ENCODE measurements at places on chromosomes 2 and 18.

DNA sequence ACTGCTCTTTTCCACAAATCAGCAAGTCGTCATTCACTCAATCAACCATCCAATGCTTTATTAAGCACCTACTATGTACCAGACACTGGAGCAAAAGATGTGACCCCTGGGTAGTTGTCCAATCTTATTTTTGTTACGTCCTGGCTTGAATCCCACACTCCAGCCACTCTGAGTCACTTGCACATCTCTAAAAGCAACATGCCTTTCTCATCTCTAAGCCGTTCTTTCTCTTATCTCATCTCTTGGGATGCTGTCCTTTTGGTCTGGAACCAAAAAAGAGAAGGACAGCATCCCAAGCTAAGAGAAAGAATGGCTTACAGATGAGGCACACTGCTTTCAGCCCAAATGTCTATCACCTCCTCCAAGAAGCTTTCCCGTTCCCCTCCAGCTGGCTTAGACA is 58.8 kb downstream of the RNF152 start:
- DNase-seq: no peak

DNA sequence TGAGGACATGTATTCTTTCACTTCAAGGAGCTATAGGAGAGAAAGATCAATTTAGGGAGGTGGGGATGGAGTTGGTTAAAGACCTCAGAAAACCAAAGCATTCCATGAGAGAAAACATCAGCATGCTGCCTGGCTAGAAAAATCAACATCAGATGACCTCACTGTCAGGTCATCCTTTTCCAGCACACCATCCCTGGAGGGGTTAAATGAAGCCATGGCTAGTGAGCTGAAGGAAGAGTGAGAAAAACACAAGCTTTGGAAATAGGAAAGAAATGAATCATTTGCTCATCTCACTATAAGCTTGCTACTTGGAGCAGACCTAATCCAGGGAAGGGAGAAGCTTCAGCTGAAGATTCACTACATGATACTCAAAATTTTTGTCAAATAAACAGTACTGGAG is 109.5 kb upstream of the ITGB6 start:
- DNase-seq: no peak

- DNase-seq: no peak
These were observed 29.6 kb downstream of the TCF7L1 start for GRCh38 chr2:85162746-85163301.

- no peak for DNase-seq
These were observed 109.2 kb downstream of the DYSF start for GRCh38 chr2:71562518-71562917.

DNA sequence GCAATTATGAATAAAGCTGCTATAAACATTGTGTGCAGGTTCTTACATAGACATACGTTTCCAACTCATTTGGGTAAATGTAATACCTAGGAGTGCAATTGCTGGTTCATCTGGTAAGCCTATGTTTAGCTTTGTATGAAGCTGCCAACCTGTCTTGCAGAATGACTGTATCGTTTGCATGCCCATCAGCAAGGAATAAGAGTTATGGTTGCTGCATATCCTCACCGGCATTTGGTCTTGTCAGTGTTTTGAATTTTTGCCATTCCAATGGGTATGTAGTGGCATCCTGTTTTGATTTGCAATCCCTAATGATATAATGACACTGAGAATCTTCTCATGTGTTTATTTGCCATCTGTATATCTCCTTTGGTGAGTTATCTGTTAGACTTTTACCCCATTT is 20.7 kb downstream of the CCDC150 start:
- no peak for DNase-seq

GRCh38 chr2:89850481-89850880 is 1159.0 kb downstream of the RPIA start:
- no peak for DNase-seq

- DNase-seq: peak; percentile 55
These were observed 39.8 kb upstream of the ADCYAP1 start for GRCh38 chr18:864872-865273.

- DNase-seq: no peak
These were observed 15.2 kb downstream of the AFG3L2 start for GRCh38 chr18:12361770-12362378.

DNA sequence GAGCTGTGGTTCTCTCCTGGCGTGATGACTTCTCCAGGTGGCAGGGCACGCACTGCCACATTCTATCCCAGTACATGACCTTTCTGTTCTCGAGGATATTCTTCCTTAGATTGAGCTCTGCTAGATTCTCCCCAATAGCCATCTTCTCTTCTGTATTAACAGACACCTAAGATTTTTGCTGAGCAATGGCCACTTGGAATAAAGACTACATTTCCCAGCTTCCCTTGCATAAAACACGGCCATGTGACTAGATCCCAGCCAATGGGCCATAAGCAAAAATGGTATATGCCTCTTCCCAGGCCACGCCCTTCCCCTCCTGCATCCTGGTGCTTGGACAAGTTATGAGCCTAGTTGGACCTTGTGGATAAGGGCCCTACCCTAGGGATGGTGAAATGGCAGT is 82.1 kb downstream of the EIF2AK3 start:
- DNase-seq: no peak

- DNase-seq: no peak
These were observed 90.9 kb upstream of the KLF7 start for GRCh38 chr2:207256476-207257207.

DNA sequence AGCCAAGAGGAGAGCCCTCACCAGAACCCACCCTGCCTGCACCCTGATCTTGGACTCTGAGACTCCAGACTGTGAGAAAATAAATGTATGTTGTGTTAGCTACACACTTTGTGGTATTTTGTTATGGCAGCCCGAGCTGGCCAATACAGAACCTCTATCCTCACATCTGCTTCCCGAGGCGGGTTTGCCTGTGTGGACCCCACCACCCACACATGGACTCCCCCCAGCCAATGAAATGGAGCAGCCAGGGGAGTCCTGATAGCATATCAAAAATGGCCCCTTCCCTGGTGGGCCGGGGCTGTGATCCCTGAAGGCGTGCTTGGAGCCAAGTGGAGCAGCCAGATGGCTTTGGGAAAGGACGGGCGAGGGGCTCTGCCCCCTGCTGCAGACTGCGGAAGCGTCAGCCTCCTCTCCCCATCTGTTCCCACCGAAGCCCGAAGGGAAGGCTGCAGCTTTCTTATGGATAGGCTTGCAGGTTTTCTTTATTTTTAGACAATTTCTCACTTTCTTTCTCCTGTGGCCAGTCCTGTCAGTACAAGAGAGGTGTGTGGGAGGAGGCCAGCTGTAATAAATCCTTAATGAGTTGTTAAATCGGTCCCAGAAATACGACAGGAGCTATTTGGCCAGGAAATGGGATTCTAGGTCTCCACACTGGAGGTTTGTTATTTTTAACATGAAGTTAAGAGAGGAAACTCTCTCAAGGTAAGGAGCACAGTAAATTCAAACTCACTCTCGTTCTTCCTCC is 34.4 kb downstream of the TEX51 start:
- DNase-seq: no peak

GRCh38 chr18:24567199-24567598 is 106.8 kb downstream of the HRH4 start:
- no peak for DNase-seq

DNA sequence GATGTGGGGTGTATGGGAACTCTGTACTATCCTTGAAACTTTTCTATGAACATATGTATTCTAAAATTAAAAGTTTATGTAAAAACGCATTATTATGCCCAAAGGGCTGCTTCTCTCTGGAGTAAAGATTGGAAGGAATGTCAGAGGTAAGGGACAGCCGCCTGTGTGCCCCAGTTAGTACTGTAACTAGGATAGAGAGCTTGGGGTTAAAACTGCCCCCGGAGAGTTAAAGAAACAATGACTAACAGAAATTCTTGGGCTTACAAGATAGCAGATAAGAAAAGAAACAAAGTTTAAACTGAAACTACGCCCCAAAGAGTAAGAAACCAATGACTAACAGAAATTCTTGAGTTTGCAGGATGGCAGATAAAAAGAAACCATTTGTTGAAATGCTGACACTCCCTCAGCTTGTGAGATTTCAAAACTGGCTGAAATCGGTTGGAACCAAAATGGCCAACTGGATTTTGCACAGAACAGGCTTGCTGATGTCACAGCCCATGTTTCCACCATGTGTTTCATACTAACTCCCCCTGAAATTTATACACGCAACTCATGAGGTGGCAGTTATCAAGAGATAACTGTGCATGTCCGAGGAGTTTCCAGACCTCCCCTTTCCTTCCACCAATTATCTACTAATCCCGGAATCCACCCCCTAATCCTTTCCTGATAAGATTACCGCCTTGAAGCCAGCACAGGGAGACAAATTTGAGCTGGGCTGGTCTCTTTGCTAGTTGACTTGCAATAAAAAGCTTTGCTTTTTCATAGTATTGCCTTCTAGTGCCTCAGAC is 8.7 kb upstream of the TXNDC2 start:
- no peak for DNase-seq

GRCh38 chr2:94984964-94985575 is 40.4 kb upstream of the MAL start:
- DNase-seq: no peak

DNA sequence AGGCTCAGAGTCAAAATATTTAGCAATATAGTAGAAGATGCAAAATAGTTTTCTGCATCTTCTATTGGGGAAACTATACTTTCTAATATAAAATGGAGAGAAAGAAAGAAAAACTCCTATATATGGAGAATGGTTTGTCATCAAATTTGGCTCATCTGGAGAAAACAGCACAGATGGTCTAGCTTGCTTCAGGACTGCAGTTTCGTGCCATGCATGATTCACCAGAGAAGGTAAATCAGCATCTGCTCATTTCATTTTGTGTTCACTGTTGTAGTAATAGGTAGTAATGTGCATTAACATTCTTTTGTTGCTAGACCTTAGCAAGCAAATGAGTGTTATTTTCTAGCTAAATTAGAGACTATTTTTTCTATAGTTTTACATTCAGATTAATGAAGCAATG is 179.0 kb downstream of the ASXL3 start:
- DNase-seq: no peak

DNA sequence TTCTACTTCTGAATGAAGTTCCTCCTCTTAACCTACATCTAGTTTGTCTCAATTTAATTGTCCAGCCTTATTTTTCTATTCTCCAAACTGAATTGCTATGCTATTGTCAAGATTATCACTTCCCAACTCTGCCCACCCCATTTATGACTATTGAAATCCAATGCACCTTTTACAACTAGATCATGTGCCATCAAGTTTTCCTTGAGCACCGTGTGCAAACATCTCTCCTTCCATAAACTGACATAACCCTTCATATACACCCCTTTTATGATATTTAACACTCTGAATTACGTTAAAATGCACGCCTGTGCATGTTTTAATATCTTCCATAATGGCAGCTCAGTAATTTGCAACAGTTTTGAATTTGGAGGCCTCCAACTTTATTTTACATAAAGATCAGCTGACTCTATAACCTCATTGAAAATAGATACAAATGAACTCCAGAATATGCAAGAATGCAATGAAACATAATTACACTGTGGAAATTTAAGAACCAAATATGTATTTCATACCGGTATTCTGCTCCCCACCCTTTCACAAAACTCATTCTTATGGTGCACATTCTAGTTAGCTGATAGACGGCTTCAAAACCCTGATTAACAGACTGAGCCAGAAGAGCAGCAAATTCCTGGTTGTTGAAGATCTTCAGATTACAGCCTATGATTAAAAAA is 85.5 kb downstream of the SMAD2 start:
- no peak for DNase-seq

GRCh38 chr2:204449977-204450376 is 95.3 kb upstream of the PARD3B start:
- no peak for DNase-seq

GRCh38 chr2:88671786-88672427 is 19.6 kb upstream of the RPIA start:
- no peak for DNase-seq

DNA sequence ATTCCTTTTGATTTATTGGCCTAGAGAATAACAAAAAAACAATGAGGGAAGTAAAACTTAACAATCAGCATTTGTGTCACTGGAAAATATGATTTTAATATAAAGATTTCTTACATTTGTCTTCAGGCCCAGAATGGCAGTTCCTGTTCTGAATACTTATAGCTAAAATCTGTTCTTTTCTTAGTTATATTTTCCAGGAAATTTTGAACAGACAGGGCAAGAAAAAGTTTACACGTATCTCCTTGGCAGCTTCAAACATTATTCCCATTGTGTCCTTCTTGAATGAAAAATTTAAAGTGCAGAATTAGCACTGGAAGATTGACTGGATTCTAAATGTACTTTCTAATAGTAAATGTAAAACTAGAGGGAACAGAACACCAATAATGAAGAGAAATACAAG is 1454.0 kb upstream of the PIK3C3 start:
- no peak for DNase-seq

GRCh38 chr2:231296401-231296974 is 98.1 kb downstream of the ARMC9 start:
- DNase-seq: no peak

- no peak for DNase-seq
These were observed 1054.3 kb upstream of the SLC39A10 start for GRCh38 chr2:194602750-194603149.

DNA sequence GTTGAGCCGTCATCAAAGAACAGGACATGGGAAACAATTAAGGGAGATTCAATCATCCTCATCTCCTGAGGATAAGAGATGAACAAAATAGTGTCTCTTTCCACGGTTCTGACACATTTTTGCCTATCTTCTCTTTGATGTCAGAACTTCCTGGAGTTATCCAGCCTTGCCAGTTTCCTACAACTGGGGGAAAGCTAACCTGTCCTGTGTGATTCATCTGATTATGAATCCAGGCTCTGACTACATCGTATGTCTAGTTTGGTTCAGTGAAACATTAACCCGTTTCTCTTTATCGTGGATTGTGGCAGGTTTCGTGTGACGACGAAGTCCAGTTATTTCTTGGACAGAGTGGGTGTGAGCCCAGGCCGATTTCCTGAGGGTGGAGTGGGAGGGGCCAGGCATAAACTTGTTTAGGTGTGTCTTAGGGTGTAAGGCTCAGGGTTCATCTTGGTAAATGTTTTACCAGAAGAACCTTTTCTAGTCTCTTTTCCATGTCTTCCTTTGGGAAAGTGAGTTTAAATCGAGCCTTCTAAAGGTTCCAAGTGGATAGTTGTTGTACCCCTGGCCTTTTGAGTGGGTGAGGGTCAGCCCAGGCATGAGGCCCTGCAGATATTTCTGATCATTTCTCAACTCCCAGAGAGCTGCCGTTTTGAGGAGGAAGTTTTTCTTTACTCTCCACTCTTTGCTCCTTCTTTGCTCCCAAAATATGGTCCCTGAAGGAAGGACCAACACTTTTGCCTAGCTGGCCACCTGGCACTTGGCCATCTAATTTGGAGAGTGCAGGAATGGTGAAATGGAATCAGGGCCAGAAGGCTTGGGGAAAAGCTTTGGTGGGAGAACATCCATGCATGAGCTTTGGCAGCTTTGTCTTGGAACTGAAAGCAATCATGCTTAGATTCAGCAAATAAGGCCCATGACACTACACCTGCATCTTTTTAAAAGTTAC is 50.4 kb upstream of the FZD5 start:
- DNase-seq: no peak

DNA sequence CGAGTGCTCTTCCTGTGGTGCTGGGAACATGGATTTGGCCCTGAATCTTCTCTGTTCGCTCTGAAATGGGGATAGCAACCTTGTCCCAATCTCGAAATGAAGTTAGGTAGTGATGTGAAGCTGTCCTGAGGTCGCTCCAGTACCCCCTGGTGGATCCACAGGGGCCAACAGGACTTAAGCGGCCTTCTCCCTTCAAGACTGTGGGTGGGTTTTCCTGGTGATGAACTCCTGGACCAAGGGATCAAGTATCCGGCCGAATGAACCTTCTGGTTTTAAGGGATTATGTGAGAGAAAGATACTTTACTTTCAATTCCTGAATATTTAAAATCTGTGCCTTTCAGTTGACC is 156.5 kb downstream of the NAPG start:
- DNase-seq: no peak

All from activated naive CD4-positive, alpha-beta T cell treated with anti-CD3 and anti-CD28 coated beads, Interleukin-2, amount 50 U/mL, for 16 hours (primary cell).